ENCODE measurements at places on chromosomes 2 and 18.
A peak's percentile ranks its signal among the peaks of the same experiment; 100 is the strongest.

GRCh38 chr2:2121887-2122286 is 209.2 kb downstream of the MYT1L start:
- DNase-seq: no peak

- DNase-seq: peak; percentile 17
Observed at GRCh38 chr18:70931942-70932814, 643.3 kb downstream of the SOCS6 start.

GRCh38 chr2:76563730-76564129 is 853.0 kb upstream of the GCFC2 start:
- DNase-seq: no peak

DNA sequence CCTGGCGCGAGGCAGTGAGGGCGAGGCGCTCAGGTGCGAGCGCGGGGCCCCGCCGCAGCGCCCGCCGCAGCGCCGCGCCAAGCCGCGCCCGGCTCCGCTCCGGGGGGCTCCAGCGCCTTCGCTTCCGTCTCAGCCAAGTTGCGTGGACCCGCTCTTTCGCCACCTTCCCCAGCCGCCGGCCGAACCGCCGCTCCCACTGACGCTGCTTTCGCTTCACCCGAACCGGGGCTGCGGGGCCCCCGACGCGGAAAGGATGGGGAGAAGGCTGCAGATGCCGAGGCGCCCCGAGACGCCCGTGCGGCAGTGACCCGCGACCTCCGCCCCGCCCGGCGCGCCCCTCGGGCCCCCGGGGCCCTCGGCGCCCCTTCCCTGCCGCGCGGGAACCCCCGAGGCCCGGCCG is 328 bp upstream of the INHBB start:
- peak; percentile 31 for DNase-seq

DNA sequence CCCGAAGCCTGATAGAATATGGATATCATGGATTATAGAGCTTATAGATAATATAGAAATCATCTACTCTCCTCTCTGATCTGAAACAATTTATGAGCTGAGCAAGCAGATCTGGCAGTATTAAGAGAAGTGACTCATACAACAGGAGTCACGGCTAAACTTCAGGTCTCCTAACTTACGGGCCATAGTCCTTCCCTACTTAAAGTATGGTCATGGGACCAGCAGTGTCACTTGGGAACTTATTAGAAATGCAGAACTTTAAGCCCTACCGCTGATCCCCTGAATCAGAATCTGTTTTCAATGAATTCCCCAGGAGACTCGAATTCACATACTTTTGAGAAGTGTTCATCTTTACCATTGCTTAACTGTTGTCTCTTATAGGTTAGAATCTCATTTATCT is 195.7 kb upstream of the FANCL start:
- DNase-seq: no peak

- no peak for DNase-seq
Observed at GRCh38 chr2:21415234-21415633, 291.5 kb downstream of the TDRD15 start.

- no peak for DNase-seq
Observed at GRCh38 chr2:15006667-15007066, 374.1 kb downstream of the LRATD1 start.

DNA sequence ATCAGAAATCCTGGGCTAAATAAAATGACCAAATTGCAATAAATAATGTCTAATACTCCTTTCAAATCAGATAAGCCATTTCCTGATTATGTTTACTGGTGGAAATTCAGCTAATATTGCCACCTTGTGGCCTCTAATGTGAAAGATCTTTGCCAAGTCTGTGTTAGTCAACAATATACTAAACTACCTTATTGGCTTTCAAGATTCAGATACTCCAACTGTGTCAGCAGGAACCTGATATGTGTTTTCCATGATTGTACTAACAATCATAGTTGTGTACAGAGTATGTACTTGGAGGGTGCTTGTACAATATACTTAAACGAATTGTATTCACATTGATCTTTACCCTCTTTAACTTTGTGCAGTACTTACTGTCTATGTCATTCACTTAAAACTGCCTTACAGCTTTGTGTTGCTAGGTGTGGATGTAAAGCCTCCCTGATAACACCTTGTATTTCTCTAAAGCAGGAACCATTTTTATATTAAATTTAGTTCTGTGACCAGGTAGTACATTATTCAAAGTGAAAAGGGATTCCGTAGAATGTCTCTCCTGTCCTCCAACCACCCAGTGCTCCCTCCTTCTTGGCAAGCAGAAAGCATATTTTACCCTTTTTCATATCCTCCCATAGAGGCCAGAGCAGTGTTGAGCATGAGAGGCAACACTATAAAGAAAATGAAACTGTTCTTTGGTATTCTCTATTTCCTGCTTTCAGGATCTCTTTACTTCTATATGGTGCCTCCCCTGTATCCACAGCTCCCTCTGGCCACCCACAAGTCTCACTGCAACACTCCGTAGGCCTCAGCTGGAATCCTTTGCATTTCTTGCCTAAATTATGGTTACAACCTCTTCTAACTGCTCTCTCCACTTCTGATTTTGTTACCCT is 75.2 kb upstream of the C2orf15 start:
- peak; percentile 51 for DNase-seq

GRCh38 chr2:227115761-227116160 is 48.2 kb downstream of the COL4A4 start:
- peak; percentile 31 for DNase-seq

DNA sequence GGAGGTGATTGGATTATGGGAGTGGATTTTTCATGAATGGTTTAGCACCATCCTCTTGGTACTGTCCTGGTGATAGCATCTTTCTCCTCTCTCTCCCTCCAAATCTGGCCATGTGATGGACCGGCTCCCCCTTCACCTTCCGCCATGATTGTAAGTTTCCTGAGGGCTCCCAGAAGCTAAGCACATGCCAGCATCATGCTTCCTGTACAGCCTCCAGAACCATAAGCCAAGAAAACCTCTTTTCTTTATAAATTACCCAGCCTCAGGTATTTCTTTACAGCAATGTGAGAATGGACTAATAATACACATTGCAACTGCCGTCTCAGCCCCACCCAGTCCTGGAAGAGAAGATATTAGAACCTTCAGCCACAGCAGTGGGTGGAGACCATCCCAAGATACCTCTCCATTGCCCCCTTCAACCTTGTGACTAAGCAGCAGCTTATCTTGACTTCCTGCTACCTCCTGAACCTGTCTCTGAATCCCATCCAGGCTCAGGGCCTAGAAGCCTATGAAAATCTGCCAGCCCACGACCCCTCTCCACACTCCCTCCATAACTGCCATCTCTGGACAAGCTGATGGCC is 81.8 kb upstream of the AGAP1 start:
- DNase-seq: no peak

GRCh38 chr2:239041062-239041461 is 193.2 kb downstream of the TWIST2 start:
- DNase-seq: no peak

GRCh38 chr2:149737896-149738295 is 150.3 kb upstream of the MMADHC start:
- no peak for DNase-seq

DNA sequence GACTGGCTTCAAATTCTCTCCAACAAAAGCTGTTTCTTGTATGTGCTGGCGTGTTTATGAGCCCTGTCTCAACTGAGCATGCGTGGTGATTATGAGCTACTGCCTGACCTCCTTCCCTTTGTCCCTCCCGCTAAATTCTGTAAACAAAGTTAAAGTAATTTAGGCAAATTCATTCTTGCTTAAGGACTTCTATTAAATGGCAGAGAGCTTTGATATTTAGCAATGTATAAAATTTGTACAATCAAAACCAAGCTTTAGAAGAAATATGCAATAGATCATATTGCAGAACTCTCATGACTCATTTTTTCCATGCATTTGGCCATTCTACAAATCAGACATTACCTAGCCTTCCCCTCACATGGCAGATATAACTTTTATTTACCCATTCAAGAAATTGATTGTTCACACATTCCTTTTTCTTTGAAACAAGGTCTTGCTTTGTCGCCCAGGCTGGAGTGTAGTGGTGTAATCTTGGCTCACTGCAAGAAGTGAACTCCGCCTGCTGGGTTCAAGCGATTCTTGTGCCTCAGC is 18.2 kb downstream of the IGFBP2 start:
- no peak for DNase-seq

- DNase-seq: no peak
Observed at GRCh38 chr18:79687806-79688205, 8.2 kb downstream of the CTDP1 start.

All from GM03348 (cell line).